ENCODE measurements at places on chromosomes 12 and 14.

DNA sequence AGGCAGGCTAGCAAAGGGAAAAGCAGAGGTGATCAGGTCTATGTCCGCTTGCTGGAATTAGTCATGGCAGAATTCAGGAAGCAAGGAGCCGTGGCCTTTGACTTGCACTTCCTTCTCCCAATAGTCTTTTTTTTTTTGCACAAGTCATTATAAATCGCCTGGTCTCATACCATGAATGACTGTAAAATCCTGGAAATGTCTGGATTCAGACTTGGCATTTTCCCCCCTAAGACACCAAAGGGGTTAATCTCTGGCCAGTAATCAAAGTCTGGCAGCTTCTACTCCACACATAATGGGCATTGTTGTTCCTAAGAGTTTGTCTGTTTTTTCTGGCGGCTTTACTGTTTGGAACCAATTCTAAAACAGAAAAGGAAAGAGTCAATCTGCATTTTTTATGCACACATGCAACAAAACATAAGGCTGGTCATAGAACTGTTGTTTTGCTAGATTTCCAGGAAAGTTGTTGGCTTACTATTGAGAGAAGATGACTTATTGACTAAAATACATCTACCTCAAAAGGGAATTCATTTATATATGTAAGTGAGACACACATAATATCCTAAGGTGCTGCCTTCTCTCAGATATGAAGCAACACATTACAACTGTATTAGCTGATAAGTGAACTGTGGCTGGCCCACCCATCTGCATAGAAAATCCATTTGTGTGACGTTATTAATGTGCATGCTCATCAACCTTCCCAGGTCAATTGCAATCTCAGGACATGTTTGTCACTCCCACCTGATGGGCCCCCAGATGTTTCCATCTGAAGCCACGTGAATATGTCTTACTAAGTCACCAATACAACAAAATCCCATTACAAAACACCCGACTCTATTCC lies 157.3 kb downstream of the BTG1 start:
- H3K4me3 ChIP-seq, result no peak overlapping the region
- no peak for DNase-seq
- H3K27ac ChIP-seq, result peak overlapping the region; percentile 29

DNA sequence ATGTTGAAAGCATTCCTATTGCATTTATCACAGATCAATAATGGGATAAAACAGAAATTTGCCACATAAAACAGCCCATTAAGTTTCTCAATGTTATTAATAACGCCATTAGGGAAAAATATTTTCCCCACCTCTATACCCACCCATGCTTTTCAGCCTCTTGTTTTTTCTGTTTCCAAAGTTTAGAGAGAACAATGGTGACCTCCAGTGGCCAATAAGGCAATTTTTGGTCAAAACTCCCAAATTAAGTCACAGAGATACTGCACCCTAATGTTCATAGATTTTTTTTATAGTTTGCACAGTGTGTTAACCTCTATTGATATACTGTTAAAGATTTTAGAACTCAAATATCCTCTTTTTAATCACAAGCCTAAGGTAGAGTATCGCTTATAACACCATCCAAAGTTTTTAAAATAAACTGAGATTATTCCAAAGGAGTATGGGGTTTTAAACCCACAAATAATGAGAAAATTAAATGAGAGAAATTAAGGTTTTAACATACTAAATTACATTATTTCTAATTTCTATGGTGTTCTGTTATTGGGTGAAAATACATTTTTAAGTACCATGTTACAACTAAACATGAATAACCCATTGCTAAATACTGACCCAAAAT lies 184.7 kb upstream of the DCN start:
- H3K36me3 ChIP-seq, result no peaks in the 10 kb centered on the region
- H3K4me1 ChIP-seq, result no peaks in the 10 kb centered on the region
- H3K4me3 ChIP-seq, result no peak overlapping the region
- H3K27ac ChIP-seq, result no peak overlapping the region

- DNase-seq, result no peak
- H3K36me3 ChIP-seq, result peaks cover 56% of the 10 kb centered on the region
- peak overlapping the region; percentile 54 for H3K27ac ChIP-seq
These were observed 36.1 kb downstream of the BAZ2A start for GRCh38 chr12:56593909-56594621.

GRCh38 chr12:102534899-102535298 lies 54.5 kb upstream of the IGF1 start:
- H3K36me3 ChIP-seq, result no peaks in the 10 kb centered on the region
- peaks cover 27% of the 10 kb centered on the region for H3K27me3 ChIP-seq
- no peak for DNase-seq
- H3K27ac ChIP-seq, result no peak overlapping the region
- no peak overlapping the region for H3K4me3 ChIP-seq

GRCh38 chr14:50667684-50667995 lies 466 bp downstream of the SAV1 start:
- peak overlapping the region; percentile 98 for H3K27ac ChIP-seq
- H3K27me3 ChIP-seq, result no peaks in the 10 kb centered on the region
- peaks cover 10% of the 10 kb centered on the region for H3K36me3 ChIP-seq
- H3K4me1 ChIP-seq, result peaks cover 63% of the 10 kb centered on the region

DNA sequence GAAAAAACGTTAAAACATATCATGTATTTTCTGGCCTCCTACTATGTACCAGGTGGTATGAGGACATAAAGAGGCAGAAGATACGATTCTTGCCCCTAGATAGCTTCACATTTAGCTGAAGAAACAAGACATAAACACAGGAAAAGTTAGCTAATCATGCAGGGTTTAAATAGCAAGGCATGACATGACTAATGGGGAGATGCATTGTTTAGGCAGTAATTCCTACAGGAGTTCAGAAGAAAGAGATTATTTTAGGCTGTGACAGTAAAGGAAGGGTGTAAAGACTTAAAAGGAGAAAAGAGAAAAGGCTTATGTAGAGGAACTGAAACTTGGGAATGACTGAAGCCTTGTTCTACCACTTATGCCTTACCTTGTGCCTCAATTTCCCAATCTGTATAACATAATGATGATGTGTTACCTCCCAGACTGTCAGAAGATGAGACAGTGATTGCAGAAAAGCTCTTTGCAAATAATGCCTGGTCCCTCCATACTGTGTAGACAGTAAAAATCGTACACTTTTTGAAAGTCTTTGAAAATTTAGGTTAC lies 44.4 kb downstream of the PRKCH start:
- H3K36me3 ChIP-seq, result no peaks in the 10 kb centered on the region
- H3K27ac ChIP-seq, result peak overlapping the region; percentile 9
- H3K4me1 ChIP-seq, result peaks cover 48% of the 10 kb centered on the region
- DNase-seq, result no peak
- H3K27me3 ChIP-seq, result no peaks in the 10 kb centered on the region

DNA sequence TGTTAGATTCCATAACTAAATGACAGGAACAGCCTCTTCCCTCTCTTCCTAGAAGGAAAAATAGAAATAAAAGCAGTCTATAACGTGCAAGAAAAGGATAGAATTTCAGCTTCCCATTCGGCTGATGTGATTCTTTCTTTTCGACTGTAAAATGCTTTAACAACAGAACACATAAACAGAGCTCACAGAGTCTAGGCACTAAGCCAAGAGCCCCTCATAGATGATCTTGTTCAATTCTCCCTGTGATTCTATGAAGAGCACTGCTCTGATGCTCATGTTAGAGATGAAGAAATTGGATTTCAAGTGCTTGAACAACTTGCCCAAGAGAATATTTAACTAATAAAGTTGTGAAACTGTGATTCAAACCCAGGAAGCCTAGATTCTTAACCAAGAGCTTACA lies 232.7 kb downstream of the RPAP3 start:
- H3K4me3 ChIP-seq, result no peak overlapping the region
- no peak for DNase-seq
- H3K4me1 ChIP-seq, result no peaks in the 10 kb centered on the region
- H3K36me3 ChIP-seq, result no peaks in the 10 kb centered on the region
- no peaks in the 10 kb centered on the region for H3K27me3 ChIP-seq

DNA sequence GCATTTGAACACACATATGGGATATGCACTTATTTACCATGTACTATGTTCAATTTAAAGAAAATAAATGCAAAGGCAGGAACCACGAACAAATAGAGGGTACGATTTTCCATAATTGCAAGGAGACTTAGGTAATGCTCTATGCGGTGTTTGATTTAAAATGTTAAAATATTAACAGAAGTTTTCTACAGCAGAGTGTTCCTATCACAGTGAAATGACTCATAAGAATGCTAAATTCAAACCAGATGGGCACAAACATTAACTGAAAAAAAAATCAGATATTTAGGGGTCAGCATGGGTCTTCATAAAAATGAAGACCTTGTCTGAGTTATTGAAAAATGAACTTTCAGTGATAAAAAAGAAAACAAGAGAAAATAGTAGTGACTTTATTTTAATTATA lies 65.4 kb downstream of the LLPH start:
- H3K27me3 ChIP-seq, result peaks cover 8% of the 10 kb centered on the region
- no peaks in the 10 kb centered on the region for H3K4me1 ChIP-seq
- DNase-seq, result no peak
- no peak overlapping the region for H3K4me3 ChIP-seq
- no peaks in the 10 kb centered on the region for H3K36me3 ChIP-seq

GRCh38 chr12:120136093-120136770 lies 19.7 kb upstream of the RAB35 start:
- DNase-seq, result no peak
- no peaks in the 10 kb centered on the region for H3K27me3 ChIP-seq
- H3K4me1 ChIP-seq, result peaks cover 29% of the 10 kb centered on the region
- peaks cover 100% of the 10 kb centered on the region for H3K36me3 ChIP-seq
- no peak overlapping the region for H3K4me3 ChIP-seq
- H3K27ac ChIP-seq, result peak overlapping the region; percentile 20

GRCh38 chr12:73361156-73361863 lies 1089.1 kb downstream of the TRHDE start:
- H3K4me1 ChIP-seq, result no peaks in the 10 kb centered on the region
- no peaks in the 10 kb centered on the region for H3K36me3 ChIP-seq
- no peak overlapping the region for H3K4me3 ChIP-seq
- DNase-seq, result no peak

DNA sequence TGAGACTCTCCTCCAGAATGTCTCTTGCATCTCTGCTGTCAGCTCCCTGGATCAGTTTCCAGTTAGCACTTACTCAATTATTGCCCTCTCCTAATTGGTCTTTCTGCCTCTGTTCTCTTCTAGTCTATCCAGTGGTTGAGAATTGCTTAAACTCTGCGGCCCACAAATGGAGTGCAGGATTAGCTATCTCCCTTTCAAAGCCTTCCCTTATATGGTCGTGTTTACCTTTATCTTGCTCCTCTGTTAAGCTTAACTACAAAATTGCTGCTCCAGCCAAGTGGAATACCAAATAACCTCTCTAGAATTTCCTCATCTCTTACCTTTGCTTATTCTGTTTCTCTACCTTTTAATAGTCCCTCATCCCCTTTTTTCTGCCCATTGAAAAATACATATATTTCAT lies 132.7 kb downstream of the NRXN3 start:
- no peak for DNase-seq
- H3K27me3 ChIP-seq, result peaks cover 86% of the 10 kb centered on the region
- H3K36me3 ChIP-seq, result no peaks in the 10 kb centered on the region
- no peak overlapping the region for H3K27ac ChIP-seq
- H3K4me3 ChIP-seq, result no peak overlapping the region

DNA sequence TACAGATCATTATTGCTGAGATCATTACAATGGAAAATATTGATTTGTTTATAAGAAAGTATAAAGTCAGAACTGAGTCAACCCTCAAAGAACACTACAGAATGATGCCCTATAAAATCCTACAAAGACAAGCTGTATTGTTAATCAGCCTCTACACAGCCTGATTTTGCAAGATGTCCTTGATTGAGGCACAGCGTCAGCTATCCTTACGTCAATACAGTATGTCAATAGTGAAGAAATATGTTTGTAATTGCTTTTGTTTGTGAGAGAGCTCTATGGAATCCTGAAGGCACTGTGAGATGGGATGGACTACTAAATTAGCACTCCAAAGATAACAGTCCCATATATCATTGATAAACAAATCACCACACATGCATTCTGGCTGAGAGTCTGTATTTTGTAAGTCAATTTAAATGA lies 70.7 kb downstream of the RASSF9 start:
- no peaks in the 10 kb centered on the region for H3K36me3 ChIP-seq
- no peaks in the 10 kb centered on the region for H3K4me1 ChIP-seq
- no peak overlapping the region for H3K27ac ChIP-seq

DNA sequence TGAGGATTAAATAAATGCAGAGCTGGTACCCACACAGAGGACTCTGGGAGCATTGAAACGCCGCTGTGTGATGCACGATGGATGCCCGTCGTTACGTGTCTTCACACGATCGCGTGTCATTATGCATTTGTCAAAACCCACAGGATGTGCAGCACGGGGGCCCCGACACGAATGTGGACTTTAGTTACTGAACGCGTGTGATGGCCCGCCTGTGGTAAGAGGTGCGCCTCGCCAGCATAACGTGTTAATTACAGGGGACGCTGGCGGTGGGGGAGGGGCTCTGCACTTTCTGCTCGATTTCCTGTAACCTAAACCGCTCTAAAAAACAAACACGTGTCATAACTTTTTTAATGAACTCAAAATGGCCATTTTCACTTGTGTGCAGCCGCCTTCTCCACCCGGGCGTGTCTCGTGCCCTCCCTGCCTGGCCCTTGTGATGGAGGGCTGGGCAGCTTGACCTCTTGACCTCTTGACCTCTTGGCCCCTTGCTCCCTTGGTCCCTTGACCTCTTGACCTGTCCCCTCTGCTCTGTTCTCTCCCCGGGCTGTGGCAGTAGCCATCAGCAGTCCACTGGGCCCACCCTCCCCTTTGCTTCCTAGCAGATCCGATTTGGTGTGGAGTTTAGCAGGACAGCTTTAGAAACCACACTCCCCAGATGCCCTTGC lies 33.7 kb upstream of the GALNT9 start:
- peak; percentile 5 for DNase-seq
- H3K36me3 ChIP-seq, result no peaks in the 10 kb centered on the region
- peaks cover 22% of the 10 kb centered on the region for H3K27me3 ChIP-seq
- no peak overlapping the region for H3K27ac ChIP-seq
- no peaks in the 10 kb centered on the region for H3K4me1 ChIP-seq

DNA sequence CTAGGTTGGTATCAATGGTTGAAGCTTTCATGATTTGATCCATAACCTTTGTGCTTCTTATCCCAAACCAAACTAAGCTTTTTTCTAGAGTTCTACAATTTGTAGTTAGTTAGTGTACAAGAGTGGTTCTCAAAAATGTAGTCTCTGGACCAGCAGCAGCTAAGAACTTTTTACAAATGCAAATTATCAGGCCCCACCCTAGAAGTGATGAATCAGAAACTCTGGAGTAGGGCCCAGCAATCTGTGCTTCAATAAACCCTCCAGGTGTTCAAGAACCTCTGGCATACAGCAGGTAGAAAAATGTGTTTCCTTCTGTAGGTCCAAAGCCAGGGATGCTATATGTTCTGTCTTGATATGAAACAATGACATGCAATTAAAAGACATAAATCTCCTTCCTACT lies 26.1 kb upstream of the ACTR6 start:
- no peaks in the 10 kb centered on the region for H3K27me3 ChIP-seq
- no peaks in the 10 kb centered on the region for H3K36me3 ChIP-seq
- no peak overlapping the region for H3K4me3 ChIP-seq
- H3K27ac ChIP-seq, result no peak overlapping the region
- no peaks in the 10 kb centered on the region for H3K4me1 ChIP-seq
- DNase-seq, result no peak
